ENCODE measurements at places on chromosomes 4 and X.

- no peak for DNase-seq
Observed at GRCh38 chr4:19829101-19829500, 422.6 kb upstream of the SLIT2 start.

DNA sequence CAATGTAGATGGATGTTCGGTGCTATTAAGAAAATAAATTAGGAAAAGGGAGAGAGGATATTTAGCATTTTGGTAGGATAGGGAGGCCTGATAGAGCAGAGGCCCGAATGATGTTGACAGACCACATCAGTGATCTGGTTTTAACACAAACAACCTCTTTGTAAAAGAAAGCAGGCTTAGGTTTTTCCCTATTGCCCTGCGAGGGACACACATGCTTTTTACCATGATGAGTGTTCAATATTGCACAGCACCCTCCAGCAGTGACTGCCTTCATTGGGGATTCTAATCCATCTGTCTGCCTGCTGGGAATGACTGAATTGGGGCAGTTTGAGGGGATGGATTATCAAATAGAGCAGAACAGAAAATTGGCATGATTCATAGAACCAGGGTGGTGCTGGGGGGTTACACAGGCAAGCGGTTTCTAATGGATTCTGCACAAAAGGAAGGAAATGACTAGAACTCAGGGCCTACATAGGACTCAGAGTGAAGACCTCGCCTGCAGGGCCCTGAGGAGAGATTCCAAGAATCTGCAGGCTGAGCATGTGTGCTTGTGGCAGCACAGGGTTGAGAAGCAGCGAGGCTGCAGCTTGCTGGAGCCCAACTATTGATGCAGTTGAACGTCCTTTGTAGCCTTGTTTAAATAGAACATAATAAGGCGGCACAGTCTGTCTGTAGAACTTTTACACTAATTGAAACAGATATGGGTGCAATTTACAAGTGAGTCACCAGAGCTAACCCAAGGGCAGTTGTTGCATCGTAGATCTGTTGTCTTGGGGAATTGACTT, 58.0 kb downstream of the RHOH start:
- DNase-seq: no peak

DNA sequence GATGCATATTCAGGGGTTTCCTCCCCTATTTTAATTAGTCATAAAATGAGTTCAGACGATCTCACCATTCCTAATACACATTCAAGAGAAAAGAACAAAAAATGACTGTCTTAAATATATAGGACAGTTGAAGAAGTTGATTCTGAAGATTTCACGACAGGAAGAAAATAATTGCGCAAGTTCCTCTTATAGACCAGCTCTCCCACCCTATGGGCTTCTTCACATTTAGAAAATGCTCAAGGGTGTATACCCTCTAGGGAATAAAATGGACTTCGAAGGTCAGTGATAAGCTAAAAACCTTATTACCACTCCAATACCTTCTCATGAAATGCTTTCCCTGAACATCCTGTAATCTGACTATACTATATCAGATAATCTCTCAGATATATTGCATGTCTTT, 149.2 kb upstream of the TEX13C start:
- no peak for DNase-seq

- no peak for DNase-seq
Observed at GRCh38 chr4:115229873-115230272, 116.5 kb upstream of the NDST4 start.

DNA sequence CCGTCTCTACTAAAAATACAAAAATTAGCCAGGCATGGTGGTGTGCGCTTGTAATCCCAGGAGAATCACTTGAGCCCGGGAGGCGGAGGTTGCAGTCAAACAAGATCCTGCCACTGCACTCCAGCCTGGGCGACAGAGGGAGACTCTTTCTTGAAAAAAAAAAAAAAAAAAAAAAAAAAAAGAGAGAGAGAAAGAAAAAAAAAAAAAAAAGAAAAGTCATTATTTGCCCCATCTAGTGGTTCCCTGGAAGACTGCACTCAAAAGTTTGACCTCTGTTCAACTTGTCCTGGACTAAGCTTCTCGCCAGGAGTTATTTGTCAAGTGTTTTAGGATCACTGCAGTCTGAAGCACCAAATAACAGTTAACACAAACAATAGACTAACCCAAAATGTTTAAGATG, 45.3 kb upstream of the KCTD8 start:
- peak; percentile 28 for DNase-seq

DNA sequence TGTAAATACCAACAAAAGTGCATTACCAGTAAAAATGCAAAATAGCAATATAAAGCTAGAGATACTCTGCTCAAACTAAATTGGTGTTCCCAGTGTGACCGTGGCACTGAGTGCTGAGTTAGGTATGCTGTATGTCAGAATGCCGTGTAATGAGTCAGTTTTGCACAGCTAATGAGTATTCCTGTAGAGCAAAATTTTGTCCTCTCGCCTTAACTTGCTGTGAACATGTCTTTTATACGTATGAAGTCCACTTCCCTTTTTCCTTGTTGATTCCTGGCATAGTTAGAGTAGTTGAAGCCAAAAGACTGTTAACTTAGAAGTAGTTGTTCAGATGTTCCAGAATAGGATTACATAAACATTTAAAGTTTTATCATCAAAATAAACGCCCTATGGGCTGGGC, 11.5 kb downstream of the DCLK2 start:
- no peak for DNase-seq

- no peak for DNase-seq
Observed at GRCh38 chr4:84492737-84493091, 6.4 kb downstream of the NKX6-1 start.

- no peak for DNase-seq
Observed at GRCh38 chr4:121881158-121881557, 10.9 kb upstream of the BBS7 start.

DNA sequence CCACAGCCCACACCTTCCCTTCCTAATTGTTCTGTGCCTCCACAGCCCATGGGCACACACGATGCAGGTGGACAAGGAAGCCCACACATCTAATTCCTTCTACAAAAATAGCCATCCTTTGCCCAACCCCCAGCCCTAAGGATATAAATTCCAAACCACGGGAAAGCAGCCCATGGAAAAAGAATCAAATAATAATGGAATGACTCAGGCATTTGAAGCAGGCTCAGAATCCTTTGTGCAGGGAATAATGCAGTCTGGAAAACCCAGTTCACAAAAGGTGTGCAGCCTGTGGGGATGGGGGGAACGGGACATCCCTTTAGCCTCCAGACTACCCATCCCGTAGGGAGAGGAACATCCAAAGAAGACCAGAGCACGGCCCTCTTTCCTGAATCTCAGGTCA, 342.3 kb upstream of the GALNT7 start:
- DNase-seq: no peak

DNA sequence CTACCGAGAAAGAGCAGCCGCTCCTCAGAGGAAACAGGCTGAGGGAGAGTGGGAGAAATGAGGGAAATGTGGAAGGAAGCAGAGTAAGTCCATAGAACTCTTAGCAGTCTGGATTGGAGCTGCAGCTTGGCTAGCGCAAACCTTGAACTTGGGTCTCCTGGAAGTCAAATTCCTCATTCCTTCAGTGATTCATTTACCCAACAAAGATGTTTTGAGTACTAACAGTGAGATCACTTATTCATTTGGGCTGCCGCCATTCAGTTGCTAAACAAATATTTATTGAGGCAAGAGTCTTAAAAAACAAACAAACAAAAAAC, 51.5 kb downstream of the SEL1L3 start:
- DNase-seq: no peak

- no peak for DNase-seq
Observed at GRCh38 chrX:15202454-15203177, 67.3 kb downstream of the ASB9 start.

- no peak for DNase-seq
Observed at GRCh38 chrX:1292575-1293290, 24.1 kb downstream of the CSF2RA start.

GRCh38 chrX:106608016-106608415, 3.8 kb upstream of the RADX start:
- no peak for DNase-seq

DNA sequence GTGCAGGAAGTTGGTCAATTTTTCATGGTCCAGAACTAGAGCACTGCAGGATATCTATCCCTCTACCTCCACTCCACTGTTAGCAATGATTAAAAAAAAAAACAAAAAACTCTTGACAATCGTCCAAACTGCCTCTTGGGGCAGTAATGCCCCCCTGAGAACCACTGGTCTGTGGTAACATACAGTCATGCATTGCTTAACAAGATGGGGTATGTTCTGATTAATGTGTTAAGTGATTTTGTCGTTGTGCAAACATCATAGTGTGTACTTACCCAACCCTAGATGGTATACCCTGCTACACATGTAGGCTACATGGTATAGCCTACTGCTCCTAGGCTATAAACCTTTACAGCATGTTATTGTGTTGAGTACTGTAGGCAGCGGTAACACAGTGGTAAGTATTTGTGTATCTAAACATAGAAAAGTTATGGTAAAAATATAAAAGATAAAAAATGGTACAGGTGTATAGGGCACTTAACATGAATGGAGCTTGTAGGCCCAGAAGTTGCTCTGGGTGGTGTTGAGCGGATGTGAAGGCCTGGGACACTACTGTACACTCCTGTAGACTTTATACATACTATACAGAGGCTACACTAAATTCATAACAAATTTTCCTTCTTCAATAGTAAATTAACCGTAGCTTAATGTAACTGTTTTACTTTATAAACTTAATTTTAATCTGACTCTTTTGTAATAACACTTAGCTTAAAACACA, 34.1 kb downstream of the ART3 start:
- peak; percentile 16 for DNase-seq

- DNase-seq: no peak
Observed at GRCh38 chr4:141599853-141600252, 36.5 kb upstream of the IL15 start.

DNA sequence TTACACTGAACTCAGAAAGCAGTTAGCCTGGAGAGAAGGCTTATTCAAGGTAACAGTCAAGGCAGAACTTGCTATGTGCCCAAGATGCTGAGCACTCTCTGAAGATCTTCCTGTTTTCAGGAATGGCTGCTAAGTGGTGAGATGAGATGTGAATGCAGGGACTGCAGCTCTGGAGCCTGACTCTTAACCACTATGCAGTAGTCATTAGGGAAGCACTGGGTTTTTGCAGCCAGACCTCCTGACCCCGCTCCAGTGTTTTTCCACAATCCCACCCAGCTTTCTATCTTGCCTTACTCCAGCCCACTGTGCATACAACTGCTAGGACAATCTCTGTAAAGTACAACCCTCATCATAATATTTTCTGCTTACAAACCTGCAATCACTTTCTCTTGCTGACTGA, 95.2 kb upstream of the LNX1 start:
- no peak for DNase-seq

DNA sequence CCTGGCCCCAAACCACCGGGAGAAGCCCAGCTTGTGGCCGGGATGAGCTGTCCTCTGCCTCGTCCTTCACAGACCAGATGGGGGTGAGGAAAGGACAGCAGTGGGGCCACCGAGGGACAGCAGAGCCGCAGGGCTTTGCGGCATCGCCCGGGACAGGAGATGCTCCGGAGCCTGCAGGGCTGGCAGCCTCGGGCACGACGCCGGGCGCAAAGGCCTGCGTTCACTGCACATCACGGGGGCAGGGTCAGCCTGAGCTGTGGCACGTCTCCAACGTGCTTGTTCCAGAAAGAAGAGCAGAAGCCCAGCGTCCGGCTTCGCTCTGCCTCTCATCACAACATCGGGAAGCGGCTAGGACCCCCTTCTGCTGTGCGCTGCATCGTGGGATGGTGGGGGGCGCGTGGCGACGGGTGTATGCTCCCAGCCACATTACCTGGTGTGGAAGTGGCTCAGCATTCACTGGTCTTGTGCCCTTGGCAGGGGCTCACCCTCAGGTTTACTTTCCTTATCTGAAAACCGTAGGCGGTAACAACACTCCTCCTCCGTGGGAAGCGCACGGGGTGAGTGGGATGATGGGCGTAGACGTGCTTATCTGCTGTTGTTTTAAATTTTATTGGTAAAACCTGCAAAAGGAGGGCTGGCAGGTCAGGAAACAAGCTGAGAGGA, 7.4 kb downstream of the TADA2B start:
- no peak for DNase-seq

DNA sequence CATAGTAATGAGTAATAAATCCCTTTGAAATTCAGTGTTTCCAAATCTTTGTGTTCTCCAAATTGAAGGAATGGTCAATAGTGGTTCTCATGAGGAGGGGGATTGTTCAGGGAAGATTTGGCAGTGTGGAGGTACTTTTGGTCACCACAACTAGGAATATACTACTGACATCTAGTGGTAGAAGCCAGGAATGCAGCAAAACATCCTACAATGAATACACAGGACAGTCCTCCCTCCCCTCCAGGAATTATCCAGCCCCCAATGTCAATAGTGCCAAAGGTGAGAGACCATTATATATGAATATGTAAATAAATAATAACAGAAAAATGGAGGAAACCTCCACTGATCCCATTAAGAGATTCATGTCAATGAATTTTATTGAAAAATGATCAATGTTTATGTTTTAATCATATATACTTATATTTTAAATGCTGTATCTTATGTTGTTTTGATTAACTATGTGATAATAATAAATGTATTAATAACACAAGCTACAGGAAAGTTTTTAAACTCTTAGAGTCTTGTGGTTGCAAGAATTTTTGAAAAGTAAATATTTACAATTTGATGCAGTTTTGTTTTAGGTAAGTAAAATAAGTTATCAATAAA, 14.4 kb upstream of the FAM9A start:
- peak; percentile 31 for DNase-seq

- DNase-seq: peak; percentile 39
Observed at GRCh38 chr4:73729534-73730165, 10.7 kb upstream of the CXCL8 start.

DNA sequence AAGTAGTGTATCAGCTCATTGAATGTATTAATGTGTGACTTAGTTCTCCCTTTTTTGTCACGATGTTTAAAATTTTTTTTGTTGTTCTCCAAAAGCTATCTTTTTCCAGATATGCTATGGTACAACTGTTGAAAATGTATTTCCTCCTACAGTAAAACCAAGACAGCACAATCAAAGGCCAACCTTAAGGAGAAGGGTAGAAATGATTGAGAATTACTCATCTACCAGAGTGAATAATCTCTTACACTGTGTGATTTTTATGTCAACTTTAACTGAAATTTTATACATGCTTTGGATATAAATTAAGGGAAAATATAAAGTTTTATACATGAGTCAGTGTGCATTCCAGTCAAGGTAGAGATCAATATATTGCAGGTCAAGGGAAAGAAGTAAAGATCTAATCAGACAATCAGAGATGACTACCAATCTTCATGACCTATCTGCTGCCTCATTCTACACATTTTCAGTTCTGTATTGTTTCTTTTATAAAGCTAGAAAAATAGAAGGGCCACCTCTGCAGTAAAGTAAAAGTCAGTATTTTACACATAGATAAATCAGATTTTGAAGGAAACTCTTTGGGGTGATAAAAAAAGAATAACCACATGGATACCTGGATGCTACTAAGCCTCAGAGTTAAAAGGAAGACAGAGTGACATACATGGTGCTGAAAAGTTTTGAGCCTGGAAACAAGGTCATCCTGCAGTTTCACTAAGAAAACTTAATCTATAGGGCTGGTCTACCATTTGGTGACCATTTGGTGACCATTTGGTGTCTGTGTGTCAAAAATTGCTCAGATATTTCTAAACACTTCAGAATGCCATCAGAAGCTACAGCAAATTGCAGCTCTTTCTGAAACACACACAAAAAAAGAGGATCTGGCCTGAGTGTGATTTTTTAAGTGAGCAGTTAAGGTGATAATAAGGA, 1.6 kb downstream of the FAM13A start:
- no peak for DNase-seq
